Stimulated activated CD8-positive, alpha-beta memory T cell treated with anti-CD3 and anti-CD28 coated beads, Interleukin-4, amount 100 ng/mL, for 1 hour (primary cell): ENCODE measurements at places on chromosomes 7 and 10.

DNA sequence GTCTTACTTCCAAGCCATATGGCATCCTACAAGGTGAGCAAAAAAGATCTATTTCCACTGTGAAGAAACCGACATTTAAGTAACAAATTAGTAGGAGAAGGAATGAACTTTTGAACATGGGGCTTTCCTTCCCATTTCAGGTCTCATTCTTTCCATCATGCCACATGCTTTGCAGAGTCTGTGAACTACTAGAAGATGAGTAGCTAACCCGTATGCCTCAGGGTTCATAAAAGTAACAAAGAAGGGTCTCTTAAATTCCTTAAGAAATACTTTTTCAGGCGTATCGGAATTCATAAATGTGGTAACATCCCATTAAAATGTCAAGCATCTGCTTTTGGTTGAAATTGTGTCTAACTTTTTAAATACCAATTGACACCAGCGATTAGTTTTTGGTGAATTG lies 81.3 kb upstream of the TNS3 start:
- no peak for DNase-seq

GRCh38 chr10:89001729-89002072 lies 11.1 kb downstream of the FAS start:
- no peak for DNase-seq

GRCh38 chr7:115066050-115066449 lies 144.2 kb downstream of the MDFIC start:
- DNase-seq, result no peak

DNA sequence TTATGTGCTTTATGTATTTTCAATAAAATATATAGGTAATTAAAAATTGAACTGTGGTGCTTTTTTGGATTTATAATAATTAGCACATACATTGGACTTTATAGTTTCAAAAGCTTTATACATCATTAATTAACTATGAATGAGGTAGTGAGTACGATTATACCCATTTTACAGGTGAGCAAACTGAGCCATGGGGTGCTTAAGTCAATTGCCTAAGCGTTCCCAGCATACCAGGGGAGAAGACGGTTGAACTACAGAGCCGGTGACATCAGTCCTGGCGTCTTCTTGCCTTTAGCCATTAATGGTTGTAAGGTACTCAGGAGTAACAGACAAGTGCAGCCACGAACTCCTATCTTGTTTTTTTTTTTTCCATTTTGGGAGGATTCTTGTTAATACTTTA lies 172.8 kb downstream of the GATA3 start:
- no peak for DNase-seq

DNA sequence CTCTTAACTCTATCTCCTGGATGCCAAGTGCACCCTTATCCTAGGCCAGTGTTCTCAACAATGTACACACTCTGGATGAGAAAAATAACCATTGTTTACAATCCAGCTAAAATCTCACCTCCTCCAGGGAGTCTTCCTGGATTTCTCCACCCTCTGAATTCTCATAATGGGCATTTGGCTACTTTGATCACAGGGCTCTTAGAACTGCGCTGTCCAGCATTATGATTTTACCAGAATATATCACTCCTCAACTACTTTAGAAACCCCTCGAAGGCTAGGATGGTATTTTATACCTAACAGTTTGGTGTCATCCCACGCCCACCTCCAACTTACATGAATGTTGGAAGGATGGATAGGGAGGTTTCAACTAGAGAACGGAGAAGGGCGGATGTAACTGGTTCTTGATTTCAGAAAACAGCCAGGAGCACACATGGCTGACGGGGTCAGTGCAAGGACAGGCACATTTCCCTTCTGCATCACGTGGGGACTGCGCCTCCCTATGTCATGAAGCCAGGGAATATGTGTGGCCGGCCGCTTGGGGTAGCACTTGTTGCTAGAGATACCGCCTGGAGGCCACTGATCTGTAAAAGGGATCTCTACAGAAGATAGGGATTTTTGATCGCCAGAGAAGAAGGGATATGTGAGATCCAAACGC lies 1.2 kb upstream of the ATP6V0E2 start:
- no peak for DNase-seq

DNA sequence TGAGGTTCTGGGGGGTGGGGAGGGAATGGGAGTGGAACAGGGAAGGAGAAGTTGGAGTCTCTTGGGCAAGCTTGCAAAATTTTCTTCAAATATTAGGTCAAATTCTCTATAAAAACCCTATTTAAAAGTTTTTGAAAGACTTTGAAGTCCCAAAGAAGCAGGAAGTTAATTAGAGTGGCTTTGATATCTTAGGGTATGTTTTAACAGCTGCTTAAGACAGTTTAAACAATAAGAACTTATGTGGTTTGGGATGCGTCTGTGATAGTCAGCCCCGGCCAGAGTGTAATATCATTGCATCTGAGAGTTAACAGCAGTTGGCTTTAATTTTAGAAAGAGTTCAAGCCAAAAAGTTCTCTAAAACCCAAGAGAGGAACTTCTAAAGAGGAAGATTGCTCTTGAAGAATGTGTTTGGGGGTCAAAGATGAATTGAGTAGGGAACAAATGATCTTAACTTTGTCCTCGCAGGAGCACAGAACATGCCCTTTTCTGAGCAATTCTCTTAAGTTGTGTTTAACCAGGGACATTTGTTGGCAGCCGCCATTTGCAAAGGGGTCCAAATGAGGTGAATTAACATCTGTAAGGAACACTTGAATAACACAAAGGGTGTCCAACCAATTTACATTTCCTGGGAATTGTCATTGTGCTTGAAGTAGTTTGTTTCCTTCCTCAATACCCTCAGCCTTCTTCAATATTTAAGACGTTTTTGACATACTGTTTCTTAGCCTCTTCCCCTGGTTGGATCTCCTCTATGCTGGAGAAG lies 182.4 kb downstream of the PTEN start:
- no peak for DNase-seq

DNA sequence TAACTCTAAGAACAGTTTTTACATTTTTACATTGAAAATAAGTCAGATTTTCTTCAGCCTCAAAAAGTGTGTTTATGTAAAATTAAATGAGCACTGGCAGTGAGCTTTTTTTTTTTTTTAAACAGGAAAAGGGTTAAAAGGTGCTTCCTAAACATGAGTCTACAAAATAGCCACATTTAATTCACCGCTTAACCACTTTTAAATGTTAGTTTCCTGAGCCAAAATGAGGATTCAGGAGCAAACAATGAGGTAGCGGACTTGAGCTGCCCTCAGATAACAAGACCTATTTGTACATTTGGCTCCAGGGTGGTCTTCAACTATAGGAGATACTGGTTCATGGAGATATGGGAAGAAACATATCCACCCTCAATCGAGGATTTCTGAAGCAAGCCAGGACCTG lies 22.8 kb downstream of the AKR1C3 start:
- DNase-seq, result no peak

- DNase-seq, result no peak
These were observed 3.0 kb downstream of the ADARB2 start for GRCh38 chr10:1734288-1734687.

GRCh38 chr10:105406488-105406887 lies 765.4 kb downstream of the SORCS3 start:
- DNase-seq, result no peak

DNA sequence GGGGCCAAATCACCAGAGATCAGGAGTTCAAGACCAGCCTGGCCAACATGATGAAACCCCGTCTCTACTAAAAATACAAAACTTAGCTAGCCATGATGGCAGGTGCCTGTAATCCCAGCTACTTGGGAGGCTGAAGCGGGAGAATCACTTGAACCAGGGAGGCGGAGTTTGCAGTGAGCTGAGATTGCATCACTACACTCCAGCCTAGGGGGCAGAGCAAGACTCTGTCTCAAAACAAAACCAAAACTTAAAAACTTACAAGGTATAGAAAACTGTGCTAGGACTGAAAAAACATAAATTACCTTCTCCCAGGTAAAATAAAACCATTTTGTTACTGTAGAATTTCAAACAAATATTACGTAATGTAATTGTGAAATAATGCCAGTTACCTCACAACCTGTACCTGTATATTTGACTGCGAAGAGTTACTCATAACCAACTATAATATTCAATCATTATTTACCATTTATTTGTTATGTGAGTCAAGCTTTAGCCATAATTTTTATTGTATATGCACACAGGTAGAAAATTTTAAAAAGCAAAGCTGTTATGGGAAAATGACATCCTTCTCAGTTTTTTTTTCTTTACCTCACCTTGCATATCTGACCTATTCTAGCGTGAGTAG lies 180.9 kb downstream of the SEMA3A start:
- DNase-seq, result no peak

DNA sequence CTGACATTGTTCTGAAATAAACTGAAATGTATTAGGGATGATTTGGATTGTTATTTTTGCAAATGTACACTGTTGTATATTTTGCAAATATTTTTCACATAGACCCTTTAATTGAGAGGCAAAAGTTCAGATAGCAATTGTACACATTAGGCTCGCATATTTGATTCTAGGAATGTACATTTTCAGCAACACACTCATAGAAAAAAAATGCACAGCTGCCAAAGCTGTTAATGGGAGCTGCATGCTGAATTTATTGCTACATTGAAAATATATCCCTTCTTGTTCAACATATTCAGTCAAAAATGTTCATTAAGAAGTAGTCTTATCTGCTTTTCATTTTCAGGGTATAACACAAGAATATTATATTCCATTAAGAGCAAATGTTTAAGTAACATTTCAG lies 512.9 kb downstream of the ATRNL1 start:
- no peak for DNase-seq

GRCh38 chr10:94351089-94351488 lies 11.7 kb downstream of the NOC3L start:
- no peak for DNase-seq

- DNase-seq, result no peak
These were observed 49.5 kb downstream of the PALS2 start for GRCh38 chr7:24622646-24623182.

GRCh38 chr7:36015733-36016132 lies 137.3 kb upstream of the EEPD1 start:
- no peak for DNase-seq

DNA sequence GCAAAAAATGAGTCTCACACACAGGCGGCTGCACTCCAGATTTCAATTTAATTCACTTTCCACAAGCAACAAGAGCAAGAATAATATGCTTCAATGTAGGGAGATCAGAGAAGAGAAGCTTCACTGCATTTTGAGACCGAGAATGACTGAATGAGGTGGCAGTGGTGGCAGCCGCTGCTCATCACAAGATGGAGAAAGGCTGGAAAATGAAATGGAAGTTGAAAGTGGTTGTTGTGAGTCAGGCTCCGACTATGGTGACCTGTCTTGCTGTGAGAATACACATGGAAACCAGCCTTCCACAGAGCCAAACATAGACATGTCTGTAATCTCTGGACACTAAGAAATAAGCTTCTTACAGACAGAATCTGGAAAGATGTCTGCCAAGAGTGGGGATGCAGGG lies 499.6 kb upstream of the LRRN3 start:
- DNase-seq, result no peak

DNA sequence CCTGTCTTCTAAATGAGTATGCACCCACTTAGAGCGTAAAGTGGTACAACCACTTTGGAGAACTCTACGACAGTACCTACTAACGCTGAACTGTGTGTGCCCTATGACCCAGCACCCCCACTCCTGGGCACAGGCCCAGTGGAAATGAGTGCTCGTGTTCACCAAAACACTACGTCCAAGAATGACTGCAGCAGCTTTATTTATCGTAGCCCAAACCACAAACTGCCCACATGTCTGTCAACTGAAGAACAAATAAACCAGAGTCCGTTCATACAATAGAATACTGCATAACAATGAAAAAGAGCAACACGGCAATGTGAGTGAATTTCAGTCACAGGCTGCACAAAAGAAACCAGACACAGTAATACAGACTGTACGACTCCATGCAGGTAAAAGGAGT lies 35.4 kb downstream of the TLL2 start:
- no peak for DNase-seq
